ENCODE measurements at places on chromosomes 13 and 19.

DNA sequence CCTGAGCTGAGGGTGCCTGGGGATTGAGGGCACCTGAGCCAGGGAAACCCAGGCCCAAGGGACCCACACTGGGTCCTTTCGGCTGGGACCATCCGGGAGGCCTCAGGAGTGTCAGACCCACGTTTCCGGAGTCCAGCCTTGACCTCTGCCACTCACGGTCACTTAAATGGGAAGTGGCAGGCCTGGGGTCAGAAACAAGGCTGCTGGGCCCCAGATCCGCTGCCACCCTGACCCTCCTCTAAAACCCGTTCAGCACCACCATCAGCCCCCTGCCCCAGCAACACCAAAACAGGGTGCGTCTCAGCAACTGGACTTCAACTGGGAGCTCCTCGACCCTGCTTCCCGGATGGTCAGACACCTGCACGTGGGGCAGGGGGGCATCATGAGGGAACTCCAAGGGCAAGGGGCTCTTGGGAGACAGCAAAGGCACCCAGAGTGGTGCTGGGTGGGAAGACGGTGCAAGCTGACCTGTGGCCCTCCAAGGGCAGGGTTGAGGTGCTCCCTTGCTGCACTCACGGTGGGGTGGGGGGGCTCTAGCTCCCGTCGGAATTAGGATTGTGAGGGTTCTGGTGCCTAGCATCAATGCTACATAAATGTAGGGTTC, 1.2 kb upstream of the PLPP2 start:
- H3K27me3 ChIP-seq = peaks cover 33% of the 10 kb centered on the region
- no peaks in the 10 kb centered on the region for H3K36me3 ChIP-seq
- no peak overlapping the region for H3K27ac ChIP-seq
- no peaks in the 10 kb centered on the region for H3K4me1 ChIP-seq

GRCh38 chr19:47598407-47599349, 10.3 kb upstream of the BICRA start:
- no peak overlapping the region for H3K4me3 ChIP-seq
- no peaks in the 10 kb centered on the region for H3K27me3 ChIP-seq
- peak; percentile 58 for DNase-seq
- H3K4me1 ChIP-seq = peaks cover 10% of the 10 kb centered on the region
- H3K36me3 ChIP-seq = no peaks in the 10 kb centered on the region
- H3K27ac ChIP-seq = no peak overlapping the region

GRCh38 chr13:91564396-91564795, 166.0 kb downstream of the GPC5 start:
- H3K27ac ChIP-seq = no peak overlapping the region
- DNase-seq = no peak
- no peak overlapping the region for H3K4me3 ChIP-seq
- H3K4me1 ChIP-seq = no peaks in the 10 kb centered on the region
- H3K36me3 ChIP-seq = no peaks in the 10 kb centered on the region

DNA sequence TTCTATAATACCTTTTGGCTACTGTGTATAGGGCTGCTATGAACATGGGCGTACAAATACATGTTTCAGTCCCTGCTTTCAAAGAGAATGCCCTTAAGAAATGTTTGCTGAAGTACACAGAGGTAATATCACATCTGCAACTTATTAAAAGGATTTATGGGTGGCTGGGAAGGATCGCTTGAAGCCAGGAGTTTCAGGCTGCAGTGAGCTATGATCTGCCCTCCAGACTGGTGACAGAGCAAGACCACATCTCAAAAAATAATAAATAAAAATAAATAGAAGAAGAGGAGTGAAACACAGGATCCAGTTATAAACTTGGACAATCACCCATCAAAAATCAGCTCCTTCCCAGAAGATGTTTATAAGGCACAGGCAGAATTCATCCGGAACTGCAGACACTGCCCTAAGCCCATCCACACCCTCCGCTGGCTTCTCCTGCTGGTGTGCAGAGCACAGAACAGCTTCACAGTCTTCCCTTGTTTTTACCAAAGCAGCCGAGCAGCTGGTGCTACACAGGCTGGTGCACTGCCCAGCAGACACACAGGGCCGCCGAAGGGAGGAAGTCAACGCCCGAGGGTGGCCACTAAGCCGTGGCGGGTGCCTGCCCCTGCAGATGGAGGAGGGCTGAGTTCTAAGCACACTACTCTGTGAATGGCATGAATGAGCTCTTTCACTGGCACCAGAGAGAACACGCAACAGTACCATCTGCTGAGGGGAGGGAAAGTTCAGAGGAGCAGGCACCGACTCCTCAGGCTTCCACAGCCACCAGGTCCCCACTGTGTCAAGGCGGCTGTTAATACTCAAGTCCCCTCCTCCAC, 44.0 kb downstream of the BRD4 start:
- no peaks in the 10 kb centered on the region for H3K36me3 ChIP-seq
- no peak overlapping the region for H3K27ac ChIP-seq
- peaks cover 7% of the 10 kb centered on the region for H3K4me1 ChIP-seq
- H3K27me3 ChIP-seq = no peaks in the 10 kb centered on the region

DNA sequence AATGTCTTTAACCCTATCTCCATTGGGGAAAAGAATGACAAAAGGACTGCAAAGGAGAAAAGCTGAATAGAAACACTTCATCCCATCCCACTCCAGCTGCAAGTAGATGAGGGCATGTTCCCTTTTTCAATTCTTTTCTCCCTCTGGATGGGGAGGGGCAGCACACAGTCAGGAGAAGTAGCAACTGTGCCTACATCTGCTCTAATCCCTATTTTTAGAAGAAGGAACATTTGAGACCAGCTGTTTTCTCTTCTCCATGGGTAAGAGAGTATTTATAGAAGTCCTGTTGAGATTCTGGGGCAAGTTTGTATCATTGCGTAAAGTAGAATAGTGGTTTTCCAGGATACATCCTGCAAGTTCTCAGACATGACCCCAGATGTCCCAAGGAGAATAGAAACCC, 9.3 kb upstream of the GTF3A start:
- DNase-seq = no peak
- no peaks in the 10 kb centered on the region for H3K4me1 ChIP-seq
- H3K36me3 ChIP-seq = no peaks in the 10 kb centered on the region
- no peak overlapping the region for H3K4me3 ChIP-seq
- no peak overlapping the region for H3K27ac ChIP-seq

- no peaks in the 10 kb centered on the region for H3K27me3 ChIP-seq
- H3K27ac ChIP-seq = peak overlapping the region; percentile 62
- no peak overlapping the region for H3K4me3 ChIP-seq
- no peak for DNase-seq
- peaks cover 4% of the 10 kb centered on the region for H3K36me3 ChIP-seq
These were observed 19.9 kb downstream of the KDM4B start for GRCh38 chr19:4988770-4989251.

GRCh38 chr19:35959040-35959967, 23.1 kb downstream of the LRFN3 start:
- H3K4me3 ChIP-seq = peak overlapping the region; percentile 32
- DNase-seq = no peak

DNA sequence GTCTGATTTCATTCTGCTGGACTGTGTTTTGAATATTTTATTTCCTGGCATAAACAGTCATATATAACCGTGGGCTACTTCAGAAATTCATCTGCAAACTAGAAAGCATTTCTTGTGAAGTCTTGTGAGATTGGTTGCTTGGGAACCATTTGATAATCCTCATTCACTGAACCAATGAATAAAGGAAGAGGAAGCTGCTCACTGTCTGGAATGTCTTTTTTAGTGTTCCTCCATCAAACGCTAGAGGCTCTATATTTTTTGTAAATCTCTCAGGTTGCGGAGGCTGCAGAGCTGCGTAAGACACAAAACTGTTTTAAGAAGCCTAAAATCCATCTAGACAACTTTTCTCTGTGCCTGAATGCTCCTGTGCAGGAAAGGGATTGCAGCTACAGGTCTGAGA, 18.7 kb upstream of the GPR12 start:
- H3K27ac ChIP-seq = no peak overlapping the region
- no peak overlapping the region for H3K4me3 ChIP-seq
- H3K4me1 ChIP-seq = no peaks in the 10 kb centered on the region
- DNase-seq = no peak

DNA sequence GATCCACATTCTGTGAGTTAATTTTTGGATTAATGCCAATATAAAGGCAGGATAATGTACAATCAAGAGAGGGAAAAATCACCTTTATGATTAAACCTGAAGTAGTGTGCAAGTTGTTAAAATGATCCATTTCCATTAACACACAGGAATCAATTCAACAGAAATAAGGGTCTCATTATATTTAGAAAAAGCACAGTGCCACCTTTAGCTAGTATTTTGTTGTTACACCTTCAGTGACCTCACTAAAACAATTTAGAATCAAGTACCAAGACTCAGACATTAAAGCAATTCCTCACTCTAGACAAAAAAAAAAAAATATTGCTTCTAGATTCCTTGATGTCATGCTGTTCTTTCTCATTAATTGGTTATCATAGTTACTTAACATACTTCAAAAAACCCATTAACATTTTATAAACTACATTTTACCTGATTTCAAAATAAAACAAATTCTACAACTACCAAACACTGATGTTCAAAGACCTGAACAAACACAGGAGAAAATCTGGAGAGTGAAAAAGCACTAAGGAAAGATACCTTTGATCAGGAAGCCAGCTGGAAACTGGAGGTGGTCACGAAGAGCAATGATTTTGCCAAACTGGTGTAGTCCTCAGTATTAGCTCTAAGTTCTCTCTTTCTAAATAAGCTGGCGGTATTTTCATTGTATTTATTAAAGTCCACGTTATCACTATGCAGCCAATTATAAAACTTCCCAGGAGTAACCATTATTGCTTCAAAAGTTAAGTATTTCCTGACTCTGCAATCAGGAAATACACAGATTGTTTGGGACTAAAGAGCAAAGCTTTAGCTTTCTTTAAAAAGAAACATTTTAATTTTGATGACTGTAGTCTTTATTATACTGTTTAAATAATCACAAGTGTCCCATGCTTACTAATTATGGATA, 115.3 kb downstream of the TBC1D4 start:
- H3K36me3 ChIP-seq = no peaks in the 10 kb centered on the region
- no peak for DNase-seq
- H3K4me3 ChIP-seq = no peak overlapping the region
- no peaks in the 10 kb centered on the region for H3K4me1 ChIP-seq
- H3K27ac ChIP-seq = no peak overlapping the region

Measured in small intestine (tissue), 16 donors.